ENCODE measurements at places on chromosomes 16 and 17. TPM values are rescaled to one million over a fixed set of nuclear protein-coding genes. Genes with fewer than 3 reads are reported as not detected.

MYH8 gene
- not detected for total RNA-seq

GRCh38 chr17:54813896-54814295 is 86.8 kb upstream of the TOM1L1 start:
- no peak for DNase-seq

KRT16 gene
- not detected for total RNA-seq

GRCh38 chr17:79933863-79934652 is 94.8 kb upstream of the CBX4 start:
- no peak for DNase-seq

DNA sequence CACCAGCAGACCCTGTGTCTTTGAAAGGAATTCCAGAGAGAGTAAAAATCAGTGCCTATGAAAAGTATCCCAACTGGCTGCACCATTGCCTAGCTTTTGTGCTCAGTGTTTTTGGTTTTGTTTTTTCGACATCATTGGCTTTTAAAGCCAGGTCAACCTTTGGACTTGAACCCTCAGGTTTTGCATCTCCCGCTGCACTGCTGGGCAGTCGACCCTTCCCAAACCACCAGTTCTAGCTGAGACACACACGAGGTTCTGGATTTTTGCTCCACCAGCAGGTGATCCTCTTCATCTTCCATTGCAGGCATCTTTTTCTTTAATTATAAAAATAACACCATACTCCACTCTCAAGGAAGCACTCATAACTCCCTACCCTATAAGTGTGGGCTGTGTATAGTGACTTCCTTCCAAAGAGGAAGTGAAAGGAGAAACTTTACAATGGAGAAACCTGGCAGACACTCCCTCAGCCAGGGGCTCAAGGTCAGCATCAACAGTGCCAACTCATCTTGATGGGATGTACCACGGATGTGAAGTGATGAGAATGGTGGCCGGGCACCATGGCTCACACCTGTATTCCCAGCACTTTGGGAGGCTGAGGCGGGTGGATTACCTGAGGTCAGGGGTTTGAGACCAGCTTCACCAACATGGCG is 57.8 kb downstream of the BMERB1 start:
- DNase-seq, result no peak

PRR15L gene
- total RNA-seq, result not detected

LIMD2 gene
- total RNA-seq, result 182 TPM

CBX8 gene
- 9.9 TPM for total RNA-seq

DNA sequence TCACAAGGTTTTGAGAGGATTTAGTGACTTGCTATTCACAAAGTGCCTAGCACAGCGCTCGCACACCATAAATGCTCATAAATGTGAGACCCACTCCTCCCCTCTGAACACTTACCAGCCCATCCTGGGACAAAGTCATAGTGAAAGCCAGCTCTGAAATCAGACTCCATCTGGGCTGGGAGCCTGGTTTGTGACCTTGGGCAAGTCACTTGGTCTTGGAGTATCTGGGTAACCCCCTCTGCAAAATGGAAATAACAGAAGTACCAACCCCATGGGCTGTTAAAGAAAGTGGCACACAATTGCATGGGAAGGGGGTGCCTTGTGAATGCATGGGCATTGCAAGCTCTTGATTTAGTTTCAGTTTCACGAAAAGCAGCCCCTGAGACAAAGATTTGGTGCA is 104.7 kb upstream of the CDH5 start:
- no peak for DNase-seq

- no peak for DNase-seq
Observed at GRCh38 chr17:79936641-79937381, 97.6 kb upstream of the CBX4 start.

GRCh38 chr16:79430191-79430678 is 170.3 kb downstream of the MAF start:
- DNase-seq, result no peak

- DNase-seq, result no peak
Observed at GRCh38 chr17:9594065-9594464, 17.6 kb downstream of the CFAP52 start.

DNA sequence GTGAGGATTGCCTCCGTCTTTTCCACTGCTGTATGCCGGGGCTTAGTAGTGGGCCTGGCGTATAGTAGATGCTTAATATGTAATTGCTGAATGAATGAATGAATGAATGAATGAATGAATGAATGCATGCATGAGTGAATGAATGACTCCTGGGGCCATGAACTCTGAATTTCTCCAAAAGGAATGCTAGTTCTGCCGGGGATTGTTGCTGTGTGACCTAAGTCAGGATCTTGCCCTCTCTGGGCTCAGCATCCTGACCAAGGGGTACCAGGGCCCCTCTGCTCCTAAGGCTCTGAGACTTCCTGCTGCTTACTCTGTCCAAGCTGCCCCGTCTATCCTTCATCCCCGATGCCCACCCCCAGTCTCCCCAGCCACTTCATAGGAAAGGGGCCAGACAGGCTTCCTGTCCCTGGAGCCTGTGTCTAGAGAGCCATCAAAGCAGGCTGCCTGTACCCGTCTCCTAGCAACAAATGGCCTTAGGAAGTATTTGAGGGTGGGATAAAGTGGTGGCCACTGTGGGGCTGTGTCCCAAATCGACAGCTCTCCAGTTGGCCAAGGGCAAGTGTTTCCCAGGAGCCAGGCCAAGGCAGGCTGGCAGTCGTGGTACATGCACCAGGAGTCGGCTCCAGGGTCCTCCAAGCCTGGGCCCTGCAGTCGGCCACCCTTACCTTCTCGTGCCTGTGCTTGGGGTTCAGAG is 11.6 kb upstream of the MPRIP start:
- DNase-seq, result no peak

DNA sequence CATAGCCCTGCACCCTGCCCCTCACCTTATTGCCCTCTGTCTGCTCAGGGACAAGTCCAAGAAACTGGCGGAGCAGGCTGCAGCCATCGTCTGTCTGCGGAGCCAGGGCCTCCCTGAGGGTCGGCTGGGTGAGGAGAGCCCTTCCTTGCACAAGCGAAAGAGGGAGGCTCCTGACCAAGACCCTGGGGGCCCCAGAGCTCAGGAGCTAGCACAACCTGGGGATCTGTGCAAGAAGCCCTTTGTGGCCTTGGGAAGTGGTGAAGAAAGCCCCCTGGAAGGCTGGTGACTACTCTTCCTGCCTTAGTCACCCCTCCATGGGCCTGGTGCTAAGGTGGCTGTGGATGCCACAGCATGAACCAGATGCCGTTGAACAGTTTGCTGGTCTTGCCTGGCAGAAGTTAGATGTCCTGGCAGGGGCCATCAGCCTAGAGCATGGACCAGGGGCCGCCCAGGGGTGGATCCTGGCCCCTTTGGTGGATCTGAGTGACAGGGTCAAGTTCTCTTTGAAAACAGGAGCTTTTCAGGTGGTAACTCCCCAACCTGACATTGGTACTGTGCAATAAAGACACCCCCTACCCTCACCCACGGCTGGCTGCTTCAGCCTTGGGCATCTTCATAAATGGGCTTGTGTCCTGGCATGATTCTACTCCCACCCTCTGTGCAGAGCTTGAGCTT is 6.3 kb upstream of the NFATC3 start:
- DNase-seq, result no peak

- DNase-seq, result no peak
Observed at GRCh38 chr16:48536614-48537200, 73.3 kb downstream of the N4BP1 start.

PPY gene
- total RNA-seq, result not detected

DNA sequence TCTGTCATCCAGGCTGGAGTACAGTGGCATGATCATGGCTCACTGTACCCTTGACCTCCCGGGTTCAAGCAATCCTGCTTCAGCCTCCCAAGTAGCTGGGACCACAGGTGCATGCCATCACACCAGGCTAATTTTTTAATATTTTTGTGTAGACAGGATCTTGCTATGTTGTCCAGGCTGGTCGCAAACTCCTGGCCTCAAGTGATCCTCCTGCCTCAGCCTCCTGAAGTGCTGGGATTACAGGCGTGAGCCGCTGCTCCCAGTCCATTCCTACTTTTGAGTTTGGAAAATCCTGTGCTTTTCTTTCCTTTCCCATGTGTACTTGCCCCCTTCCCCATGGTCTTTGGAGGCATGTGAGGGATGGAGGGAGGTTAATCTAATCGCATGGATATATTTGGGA is 60.0 kb downstream of the MSI2 start:
- no peak for DNase-seq

BRICD5 gene
- total RNA-seq, result 24.6 TPM

TMC6 gene
- 240 TPM for total RNA-seq

GRCh38 chr16:27689711-27690110 is 139.8 kb downstream of the KATNIP start:
- no peak for DNase-seq

Measured in activated T-helper 2 cell treated with anti-CD3 and anti-CD28 coated beads, Interferon-gamma antibody, Interleukin-2, Interleukin-4, amounts not matched to agents 10 μg/mL and 5 μg/mL and 100 μg/mL, durations not matched to agents 14 hours and 24 hours and 36 hours (primary cell).